RCC 7860 (cell line): ENCODE measurements at places on chromosomes 4 and X.

GRCh38 chrX:32495855-32496254 lies 715.5 kb downstream of the DMD start:
- DNase-seq: no peak

- DNase-seq: no peak
Observed at GRCh38 chr4:135207531-135207930, 1005.9 kb upstream of the PABPC4L start.

DNA sequence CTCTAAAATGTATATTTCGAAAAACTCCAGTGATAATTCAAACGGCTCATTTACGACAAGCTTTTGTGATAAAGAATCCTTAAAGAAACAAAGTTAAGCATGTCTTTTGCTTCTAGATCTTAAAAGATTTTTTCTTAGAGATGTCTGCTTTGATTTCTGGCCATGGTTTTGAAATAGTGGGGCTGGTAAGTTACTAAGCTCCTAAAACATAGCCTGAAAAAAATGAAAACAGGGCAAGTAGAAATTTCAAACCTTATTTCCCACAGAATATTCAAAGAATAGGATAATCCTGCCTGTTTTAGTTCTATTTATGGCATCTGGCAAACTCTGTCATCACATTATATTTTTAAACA lies 318.3 kb downstream of the ARHGAP24 start:
- no peak for DNase-seq

DNA sequence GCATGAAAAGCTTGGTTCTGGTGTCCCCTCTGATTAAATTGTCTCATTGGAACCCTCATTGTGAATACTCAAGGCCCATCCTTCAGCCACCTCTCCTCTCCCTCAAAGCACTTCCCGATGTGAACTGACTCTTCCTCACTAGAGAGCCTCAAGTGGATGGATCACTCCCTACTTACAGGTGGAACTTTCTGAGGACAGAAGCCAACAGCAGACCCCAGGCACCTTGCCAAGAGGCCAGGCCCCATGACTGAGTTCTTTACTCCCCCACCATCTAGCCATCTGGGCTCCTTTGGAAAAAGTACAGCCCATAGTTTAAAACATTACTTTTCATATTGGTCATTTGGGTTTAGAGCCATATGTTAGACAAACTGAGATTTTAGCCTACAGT lies 224.1 kb downstream of the SHROOM3 start:
- DNase-seq: peak; percentile 45

- DNase-seq: no peak
Observed at GRCh38 chr4:105140684-105141490, 5.8 kb upstream of the TET2 start.

DNA sequence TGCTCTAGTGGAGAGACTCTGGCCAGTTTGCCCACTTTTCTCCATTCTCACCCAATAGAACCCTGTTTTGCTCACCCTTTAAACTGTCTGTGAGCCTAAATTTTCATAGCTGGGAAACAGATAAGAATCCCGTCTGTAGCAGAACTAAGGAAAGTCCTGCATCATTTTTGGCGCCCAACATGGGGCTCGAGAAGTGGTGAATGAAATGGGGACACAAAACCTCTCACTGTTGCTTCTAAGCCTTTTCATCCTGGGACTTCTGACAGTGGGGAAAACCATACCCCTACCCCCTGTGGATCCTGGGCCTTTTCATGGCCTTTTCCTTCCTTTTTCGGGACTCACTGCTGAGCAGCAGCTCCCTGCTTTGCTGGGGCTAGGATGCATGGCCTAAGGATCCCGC lies 189.9 kb downstream of the INPP4B start:
- no peak for DNase-seq

DNA sequence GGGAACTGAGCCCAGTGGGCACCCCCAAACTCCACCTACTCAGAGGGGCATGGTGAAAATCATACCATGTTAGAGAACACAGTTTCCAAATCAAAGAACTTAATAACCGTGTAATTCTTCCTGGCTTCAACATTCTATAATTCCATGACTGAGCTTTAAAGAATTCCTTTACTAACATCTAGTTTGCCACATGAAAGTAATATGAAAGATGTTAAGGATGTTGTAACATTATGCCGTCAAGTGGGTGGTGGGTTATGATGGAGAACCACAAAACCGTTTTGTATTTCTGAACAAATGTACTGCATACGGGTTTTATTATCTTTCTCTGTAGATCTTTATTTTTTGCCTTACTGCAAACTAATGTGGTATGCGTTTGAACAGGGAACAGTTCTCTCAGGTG lies 549.0 kb upstream of the MAGEB2 start:
- DNase-seq: no peak

DNA sequence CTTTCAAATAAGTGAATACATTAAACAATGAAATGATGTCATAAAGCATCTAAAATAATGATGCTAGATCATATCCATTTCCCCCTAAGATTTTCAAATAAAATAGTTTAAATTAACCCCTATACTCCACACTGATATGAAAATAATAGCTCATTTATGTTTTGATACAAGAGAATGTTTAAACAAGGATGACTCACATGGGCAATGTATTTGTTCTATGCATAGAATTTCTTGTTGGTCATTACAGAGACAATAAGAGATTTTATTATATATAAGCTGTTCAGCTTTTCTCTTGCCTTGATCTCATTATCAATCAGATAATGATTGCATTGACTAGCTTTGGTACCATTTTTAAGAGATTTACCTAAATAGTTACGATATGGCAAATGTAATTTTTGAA lies 411.7 kb downstream of the ARHGAP24 start:
- DNase-seq: no peak

DNA sequence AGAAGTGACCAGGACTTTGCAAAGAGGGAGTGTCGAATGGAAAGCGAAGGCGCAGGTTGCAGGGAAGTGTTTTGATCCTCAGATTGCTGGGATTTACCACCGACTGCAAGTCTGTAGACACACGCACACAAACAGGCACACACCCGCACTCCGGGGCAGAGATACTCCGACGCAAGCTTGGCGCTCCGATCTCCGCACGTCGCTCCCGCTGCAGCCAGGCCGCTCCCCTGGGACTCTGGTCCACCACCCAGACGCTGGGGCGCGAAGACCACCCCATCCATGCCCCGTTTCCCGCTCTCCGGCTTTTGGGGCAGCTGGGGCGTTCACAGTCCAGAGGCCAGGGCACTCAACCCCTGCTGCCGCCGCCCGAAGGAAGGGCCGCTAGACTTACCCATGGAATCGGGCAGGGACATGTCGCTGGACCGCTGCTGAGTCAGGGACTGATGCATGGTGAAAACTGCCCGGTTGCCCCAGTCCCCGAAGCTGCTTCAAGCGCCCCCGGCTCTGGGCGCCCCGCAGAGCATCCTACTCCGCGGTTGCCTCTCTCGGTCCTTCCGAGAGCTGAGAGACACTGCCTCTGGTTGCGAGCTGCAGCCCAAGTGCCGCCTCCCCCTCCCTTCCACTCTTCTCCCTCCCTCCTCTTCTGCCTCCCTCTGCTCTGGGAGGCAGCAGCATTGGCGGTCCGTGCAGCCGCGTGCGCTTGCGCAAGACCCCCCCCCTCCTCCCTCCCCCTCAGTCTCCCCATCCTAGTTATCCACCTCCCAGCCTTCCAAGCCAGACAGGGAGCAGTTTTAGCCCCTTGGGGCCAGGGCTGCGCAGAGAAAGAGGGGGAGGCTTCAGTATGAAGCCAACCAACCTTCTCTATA lies at the start of gene TMEM255A:
Gene TMEM255A (minus strand): TSS at position 601 of the 866 bp plus-strand sequence. CDS start 152 bp downstream, at position 449.
- no peak for DNase-seq

- no peak for DNase-seq
Observed at GRCh38 chr4:102522031-102522440, 20.9 kb downstream of the NFKB1 start.

GRCh38 chrX:15737959-15738902 lies at the start of gene CA5B:
Gene CA5B (plus strand): TSS chrX:15738270. CDS start chrX:15750024, 11,754 bp downstream.
- DNase-seq: peak; percentile 7

- no peak for DNase-seq
Observed at GRCh38 chrX:72270316-72270866, 6.7 kb downstream of the RPS4X start.

- peak; percentile 11 for DNase-seq
Observed at GRCh38 chr4:28686618-28687017, 1826.0 kb downstream of the STIM2 start.

DNA sequence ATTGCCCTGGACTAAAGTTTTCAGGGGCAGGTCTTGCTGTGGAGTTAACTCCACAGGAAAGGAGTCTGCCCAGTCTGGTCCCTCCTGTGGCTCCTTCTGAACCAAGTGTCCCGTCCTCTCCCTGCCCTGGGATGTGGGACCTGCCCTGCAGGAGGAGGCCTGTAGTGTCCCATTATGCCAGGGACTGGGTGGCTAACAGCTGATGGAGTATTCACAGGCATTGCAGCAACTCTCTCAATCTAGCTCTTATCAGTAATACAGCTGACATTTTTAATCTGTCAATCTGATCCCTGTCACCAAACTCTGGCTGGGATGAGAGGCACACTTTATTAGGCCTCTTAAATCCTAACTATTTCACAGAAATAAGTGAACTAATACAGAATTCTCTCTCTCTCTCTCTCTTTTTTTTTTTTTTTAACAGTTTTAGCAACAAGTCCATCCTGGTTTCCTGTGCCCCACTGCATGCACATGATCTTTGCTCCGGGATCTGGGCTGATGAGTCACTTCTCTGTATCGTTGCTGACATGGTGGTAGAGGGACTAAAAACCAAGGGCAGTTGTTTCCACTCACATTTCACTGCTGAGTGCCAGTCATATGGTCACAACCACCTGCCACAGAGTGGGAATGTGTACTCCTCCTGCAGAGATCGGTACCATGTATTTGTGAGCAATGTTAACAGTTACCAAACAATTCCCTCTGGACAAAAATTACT lies 39.1 kb downstream of the HAND2 start:
- peak; percentile 35 for DNase-seq

DNA sequence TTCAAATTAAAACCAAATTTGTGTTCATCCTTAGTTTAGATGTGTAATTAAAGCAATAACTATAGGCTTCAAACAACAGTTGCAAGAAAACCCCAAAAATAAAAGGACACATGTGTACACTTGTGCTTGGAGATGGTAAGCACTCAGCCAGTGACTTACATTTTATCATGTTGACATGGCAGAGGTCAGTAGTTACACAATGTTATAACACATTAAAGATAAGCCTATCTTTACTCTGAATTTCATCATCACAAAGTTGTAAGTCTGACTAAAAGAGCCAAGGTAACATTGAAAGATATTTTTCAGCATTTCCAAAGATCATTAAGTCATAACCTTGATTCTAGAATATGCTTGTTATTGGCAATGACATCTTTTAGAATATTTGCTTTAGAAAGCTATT lies 98.5 kb upstream of the PNPLA4 start:
- DNase-seq: no peak

DNA sequence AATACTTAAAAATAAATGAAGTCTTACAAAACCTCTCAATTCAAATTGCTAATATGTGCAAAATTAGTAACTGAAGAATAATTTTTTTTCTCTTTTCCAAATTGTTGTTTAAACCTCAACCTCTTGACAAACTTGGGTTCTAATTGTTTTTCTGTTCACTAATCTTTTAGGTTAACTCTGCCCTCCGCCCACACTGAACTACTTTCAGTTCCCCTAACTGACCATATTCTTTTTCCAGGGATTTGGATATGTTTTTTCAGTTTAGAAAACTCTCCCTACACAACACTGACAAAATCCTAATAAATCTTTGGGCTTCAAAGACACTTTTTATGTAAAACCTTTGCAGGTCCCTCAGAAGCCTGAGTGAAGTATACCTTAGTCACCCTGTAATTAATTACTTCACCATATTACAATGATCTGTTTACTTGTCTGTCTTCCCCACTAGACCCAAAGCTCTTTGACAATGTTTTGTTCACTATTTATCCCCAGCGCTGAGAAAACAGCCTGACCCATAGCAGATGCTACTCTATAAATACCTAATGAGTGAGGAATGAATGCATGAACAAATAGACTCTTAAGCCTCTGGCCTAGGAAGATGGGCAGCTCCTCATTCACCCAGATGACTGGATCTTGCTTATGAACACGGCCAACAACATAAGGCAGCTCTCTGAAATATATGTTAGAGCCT lies 134.9 kb downstream of the MAML3 start:
- no peak for DNase-seq

DNA sequence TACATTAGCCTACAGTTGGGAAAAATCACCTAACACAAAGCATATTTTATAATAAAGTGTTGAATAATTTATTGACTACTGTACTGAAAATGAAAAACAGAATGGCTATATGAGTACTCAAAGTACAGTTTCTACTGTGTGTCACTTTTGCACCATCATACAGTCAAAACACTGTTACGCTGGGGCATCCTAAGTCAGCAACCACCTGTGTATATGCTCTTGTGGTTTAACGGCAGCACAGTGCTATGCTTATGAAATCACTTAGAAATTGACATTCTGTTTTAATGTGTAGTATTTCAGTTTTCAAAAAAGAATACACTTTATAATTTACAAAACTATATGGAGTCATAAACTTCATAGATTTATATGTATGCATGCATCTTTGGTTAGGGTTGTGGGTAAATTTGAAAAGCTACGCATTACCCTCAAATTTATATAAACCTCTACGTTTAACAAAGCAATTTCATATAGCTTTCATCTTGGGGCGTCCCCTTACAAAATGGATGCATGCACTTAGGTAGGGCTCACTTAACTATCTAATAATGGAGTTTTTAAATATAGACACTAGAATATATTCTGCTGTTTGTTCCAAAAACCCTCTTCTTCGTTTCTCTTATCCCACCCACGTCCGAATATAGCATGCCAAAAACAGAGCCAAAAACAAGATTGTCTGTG lies 690 bp upstream of the NEIL3 start:
- DNase-seq: no peak

GRCh38 chrX:63657821-63658220 lies 127.2 kb downstream of the ARHGEF9 start:
- DNase-seq: no peak

DNA sequence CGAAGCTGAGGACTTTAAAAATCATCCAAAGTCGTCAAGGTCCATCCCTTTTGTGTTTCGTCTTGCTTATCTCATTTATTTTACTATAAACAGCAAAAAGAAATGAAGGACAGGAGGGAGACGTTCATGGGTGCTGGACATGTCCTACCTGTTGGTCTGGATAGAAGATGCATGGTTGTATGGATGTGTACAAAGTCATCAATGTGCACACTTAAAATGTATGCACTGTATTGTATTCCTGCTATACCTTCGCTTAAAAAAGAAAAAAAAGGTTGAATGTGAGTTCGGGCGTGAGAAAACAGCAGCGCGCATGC lies 313 bp upstream of the BLOC1S4 start:
- DNase-seq: no peak

GRCh38 chrX:39416547-39417260 lies 615.4 kb downstream of the MID1IP1 start:
- DNase-seq: no peak

- no peak for DNase-seq
Observed at GRCh38 chrX:23764188-23764984, 18.6 kb upstream of the SAT1 start.

GRCh38 chr4:6273661-6273990 lies 4.0 kb downstream of the WFS1 start:
- no peak for DNase-seq

- DNase-seq: no peak
Observed at GRCh38 chr4:87882321-87882720, 49.6 kb downstream of the MEPE start.

DNA sequence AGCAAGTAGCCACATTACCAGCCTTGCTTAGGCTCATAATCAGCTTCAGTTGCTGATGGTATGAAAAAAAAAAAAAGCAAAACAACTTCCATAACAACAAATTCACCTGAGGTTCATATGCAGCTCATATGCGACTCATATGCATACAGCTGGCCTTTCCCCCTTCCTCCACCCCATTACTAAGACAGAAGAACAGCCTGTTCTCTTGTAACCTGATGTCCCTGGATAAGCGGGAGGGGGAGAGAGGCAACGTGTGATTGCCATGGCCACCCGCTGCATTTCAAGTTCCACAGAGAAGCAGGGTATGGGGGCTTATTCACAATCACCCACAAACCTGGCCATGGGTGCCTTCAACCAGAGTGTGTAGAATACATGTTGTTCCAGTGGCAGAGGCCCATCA lies 95.1 kb upstream of the DGKK start:
- no peak for DNase-seq
